ENCODE measurements at places on chromosomes 12 and 14. TPM values are rescaled to one million over a fixed set of nuclear protein-coding genes. Genes with fewer than 3 reads are reported as not detected.

TMCC3 gene
- total RNA-seq, result not detected

RNFT2 gene
- 26.3 TPM for total RNA-seq

CCDC196 gene
- not detected for total RNA-seq

ERP27 gene
- total RNA-seq, result 0.13 TPM

SLCO1C1 gene
- total RNA-seq, result not detected

REC8 gene
- 2.6 TPM for total RNA-seq

FITM1 gene
- 0.20 TPM for total RNA-seq
